ENCODE measurements at places on chromosomes 11 and 22. TPM values are rescaled to one million over a fixed set of nuclear protein-coding genes. Genes with fewer than 3 reads are reported as not detected.

DNA sequence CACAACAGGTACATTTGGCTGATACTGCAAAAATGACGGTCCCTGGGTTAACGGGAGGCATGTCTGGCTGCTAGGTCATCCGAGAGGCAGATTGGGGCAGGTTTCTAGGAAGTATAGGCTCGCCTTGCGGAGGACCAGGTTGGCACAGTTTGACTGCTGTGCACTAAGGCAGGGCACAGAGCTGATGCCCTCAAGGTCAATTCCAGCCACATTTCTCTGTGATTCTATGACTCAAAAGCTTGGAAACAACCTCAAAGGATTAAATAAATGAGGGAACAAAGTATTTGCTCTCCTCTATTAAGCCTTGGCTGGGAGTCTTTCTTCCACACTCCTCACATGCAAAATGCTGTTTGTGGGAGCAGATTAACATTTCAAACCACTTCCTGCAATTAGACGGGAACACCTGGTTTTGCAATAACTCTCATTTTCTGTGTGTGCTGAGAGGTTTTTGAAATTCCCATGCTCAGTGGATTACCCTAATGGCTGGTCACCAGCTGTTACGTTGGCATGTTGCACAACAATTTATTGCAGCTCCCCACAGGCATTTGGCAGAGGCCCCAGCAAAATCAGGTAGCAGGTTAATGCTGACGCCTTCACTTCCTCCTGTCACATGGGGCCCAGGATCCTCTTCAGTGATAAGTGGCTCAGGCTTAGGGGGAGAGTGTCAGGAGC is 61.0 kb upstream of the PLET1 start:
- peak overlapping the region; percentile 56 for H3K27ac ChIP-seq
- peaks cover 26% of the 10 kb centered on the region for H3K4me1 ChIP-seq
- peak; percentile 85 for DNase-seq

Gene APOL5
- not detected for total RNA-seq

DNA sequence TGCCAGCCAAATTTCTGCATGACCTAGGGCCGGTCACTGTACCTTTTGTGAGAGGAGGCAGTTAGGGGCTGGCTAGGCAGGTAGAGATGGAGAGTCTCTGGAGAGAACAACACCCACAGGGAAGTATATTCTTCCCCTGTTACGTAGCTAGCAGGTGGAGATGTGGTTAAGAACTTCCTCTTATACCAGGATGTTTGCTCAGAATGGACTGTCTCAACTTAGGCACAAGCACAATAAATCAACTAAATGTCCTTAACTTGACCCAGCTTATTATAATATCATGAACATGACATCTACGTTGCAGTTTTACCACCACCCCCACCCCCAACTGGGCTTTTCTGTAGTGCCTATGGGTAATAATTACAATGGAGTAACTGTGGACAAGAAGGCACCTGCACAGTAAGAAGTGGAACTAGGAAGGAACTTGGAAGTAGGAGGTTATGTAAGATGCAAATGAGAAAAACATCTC is 60.7 kb upstream of the MPEG1 start:
- peaks cover 5% of the 10 kb centered on the region for H3K4me1 ChIP-seq
- no peak for DNase-seq
- no peak overlapping the region for H3K4me3 ChIP-seq
- H3K27ac ChIP-seq, result no peak overlapping the region
- H3K36me3 ChIP-seq, result no peaks in the 10 kb centered on the region
- no peaks in the 10 kb centered on the region for H3K27me3 ChIP-seq

Gene SEPTIN5
- total RNA-seq, result 9.3 TPM

DNA sequence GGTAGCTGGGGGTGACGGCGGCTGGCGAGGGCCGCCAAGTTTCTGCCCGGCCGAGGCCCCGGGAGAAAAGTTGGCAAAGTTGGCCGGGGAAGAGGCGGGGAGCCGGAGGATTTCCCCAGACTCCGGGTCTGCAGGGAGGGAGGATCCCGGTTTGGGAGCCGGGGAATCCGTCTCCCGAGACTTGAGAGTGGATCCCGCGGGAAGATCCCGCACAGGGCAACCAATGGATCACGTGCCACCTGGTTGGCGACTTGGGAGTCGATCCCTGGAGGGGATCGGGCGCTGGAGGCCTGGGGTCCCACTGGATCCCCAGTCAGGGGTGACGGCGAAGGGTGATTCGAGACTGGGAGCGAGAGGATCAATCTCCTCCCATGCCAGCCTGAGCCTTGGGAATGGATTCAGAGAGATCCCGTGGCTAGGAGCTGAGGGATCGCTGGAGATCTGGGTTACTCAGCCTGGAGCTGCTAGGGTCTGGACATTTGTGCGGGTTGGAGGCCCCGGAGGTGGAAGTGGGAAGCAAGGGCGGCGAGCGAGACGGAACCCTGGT is 394 bp downstream of the KIAA1671 start:
- no peaks in the 10 kb centered on the region for H3K36me3 ChIP-seq
- DNase-seq, result peak; percentile 76

Gene IGLL5
- total RNA-seq, result 11.1 TPM

Gene LARGE1
- 27.4 TPM for total RNA-seq

GRCh38 chr11:127804747-127805400 is 782.5 kb downstream of the ETS1 start:
- no peaks in the 10 kb centered on the region for H3K4me1 ChIP-seq
- no peaks in the 10 kb centered on the region for H3K36me3 ChIP-seq
- H3K27ac ChIP-seq, result no peak overlapping the region

GRCh38 chr11:114982141-114982540 is 303.8 kb downstream of the NXPE2 start:
- H3K27me3 ChIP-seq, result no peaks in the 10 kb centered on the region
- H3K4me3 ChIP-seq, result no peak overlapping the region
- H3K36me3 ChIP-seq, result no peaks in the 10 kb centered on the region
- DNase-seq, result no peak

DNA sequence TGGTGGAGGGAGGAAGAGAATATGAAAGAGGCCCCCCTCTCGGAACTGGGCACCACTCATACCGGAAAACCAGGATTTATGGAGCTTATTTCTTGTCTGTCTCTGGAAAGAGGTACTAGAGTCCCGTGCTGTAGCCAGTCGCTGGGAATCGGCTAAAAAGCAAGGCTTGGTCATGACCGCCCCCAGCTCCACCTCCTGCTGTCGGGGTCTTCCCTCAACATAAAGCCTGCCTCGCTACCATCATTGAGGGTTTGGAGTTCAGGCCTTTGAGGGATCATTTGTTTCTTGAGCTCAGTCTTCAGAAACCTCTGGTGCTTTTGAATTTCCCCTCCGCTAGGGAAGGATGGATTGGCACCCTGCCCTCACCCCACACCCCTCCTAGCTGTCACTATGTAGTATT is 97.1 kb downstream of the TSPAN18 start:
- no peak overlapping the region for H3K27ac ChIP-seq
- no peak overlapping the region for H3K4me3 ChIP-seq
- no peaks in the 10 kb centered on the region for H3K27me3 ChIP-seq

Gene C2CD2L
- 16.5 TPM for total RNA-seq

Gene NCAM1
- 3.5 TPM for total RNA-seq

DNA sequence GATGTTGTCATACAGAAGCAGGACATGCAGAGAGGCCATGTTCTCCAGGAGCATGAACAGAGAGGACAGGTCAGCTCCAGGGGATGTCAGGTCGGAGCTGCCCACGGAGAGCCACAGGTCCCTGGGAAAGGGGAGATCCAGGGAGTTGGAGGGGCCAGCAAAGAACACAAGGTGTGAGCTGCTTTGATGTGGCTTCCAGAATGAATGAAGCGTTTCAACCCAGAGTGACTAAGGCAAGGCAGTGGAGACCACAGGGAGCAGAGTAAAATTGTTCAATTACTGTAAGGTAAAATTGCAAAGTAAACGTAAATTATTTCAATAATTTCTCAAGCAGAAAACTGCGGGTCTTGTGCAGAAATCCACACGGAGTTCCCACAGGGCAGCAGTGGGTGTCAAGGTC is 5.6 kb upstream of the SCGB2A1 start:
- DNase-seq, result no peak
- no peak overlapping the region for H3K27ac ChIP-seq
- H3K36me3 ChIP-seq, result no peaks in the 10 kb centered on the region
- no peaks in the 10 kb centered on the region for H3K4me1 ChIP-seq
- H3K4me3 ChIP-seq, result no peak overlapping the region

DNA sequence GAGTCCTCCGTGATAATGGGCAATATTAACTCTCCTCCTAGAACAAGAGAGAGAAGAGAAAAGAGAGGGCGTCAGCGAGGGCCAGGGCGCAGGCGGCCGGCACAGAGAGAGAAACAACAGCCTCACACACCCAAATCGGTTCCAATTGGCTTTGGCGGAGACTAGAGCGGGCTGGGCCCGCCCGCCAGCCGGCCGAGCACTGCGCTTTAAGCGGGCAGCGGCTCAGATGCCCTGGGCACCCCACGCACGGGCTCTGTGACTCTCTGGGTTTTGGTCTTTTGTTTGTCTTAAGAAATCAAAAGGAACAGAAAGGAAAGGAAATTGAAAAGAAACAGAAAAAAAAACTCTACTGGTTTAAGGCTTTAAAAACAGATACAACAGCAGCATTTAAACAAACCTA is 17.0 kb downstream of the SLC22A12 start:
- H3K4me3 ChIP-seq, result peak overlapping the region; percentile 19
- H3K27me3 ChIP-seq, result peaks cover 15% of the 10 kb centered on the region
- H3K27ac ChIP-seq, result no peak overlapping the region
- DNase-seq, result no peak
- no peaks in the 10 kb centered on the region for H3K4me1 ChIP-seq

GRCh38 chr22:42717197-42717928 is 3.3 kb downstream of the A4GALT start:
- no peaks in the 10 kb centered on the region for H3K36me3 ChIP-seq
- no peak for DNase-seq
- peaks cover 32% of the 10 kb centered on the region for H3K4me1 ChIP-seq
- H3K4me3 ChIP-seq, result no peak overlapping the region
- no peak overlapping the region for H3K27ac ChIP-seq

Gene OR5B21
- total RNA-seq, result not detected

Gene DRD2
- total RNA-seq, result not detected

Gene UCP2
- total RNA-seq, result 83.5 TPM

Gene IGF2
- total RNA-seq, result 33.9 TPM

DNA sequence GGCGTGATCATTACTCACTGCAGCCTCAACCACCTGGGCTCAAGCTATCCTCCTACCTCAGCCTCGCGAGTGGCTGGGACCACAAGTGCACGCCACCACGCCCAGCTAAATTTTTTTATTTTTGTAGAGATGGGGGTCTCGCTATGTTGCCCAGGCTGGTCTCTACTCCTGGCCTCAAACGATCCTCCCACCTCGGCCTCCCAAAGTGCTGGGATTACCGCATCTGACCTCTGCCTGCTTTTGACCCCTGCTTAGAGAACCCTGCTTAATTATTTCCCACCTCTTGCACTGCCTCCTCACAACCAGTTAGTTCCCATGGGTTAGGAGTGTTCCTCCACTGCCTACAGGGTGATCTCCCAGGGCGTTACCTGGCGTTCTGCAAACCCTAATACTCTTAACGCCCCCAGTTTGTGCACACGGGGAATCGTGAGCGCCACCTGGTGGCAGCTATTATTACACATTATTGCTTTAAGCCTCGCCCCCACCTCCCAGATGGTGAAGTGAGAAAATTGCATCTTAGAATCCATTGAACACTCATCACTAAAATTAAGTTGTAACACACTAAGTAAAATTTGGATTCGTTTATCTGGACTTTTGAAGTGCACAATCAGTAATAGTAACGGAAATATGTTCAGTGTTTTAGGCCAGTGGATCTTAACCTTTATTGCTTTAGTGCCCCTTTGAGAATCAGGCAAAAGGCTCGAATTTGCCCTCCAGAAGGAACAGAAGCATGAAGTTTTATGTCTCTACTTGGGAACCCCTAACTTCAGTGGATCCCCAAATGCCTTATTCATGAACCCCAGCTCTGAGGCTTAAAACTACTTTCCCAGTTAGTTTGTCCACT is 61.4 kb upstream of the ASPHD2 start:
- no peaks in the 10 kb centered on the region for H3K36me3 ChIP-seq
- no peak overlapping the region for H3K27ac ChIP-seq
- H3K4me1 ChIP-seq, result no peaks in the 10 kb centered on the region
- H3K27me3 ChIP-seq, result peaks cover 15% of the 10 kb centered on the region
- no peak overlapping the region for H3K4me3 ChIP-seq
- DNase-seq, result no peak

GRCh38 chr22:25627271-25627852 is 62.9 kb downstream of the GRK3 start:
- H3K36me3 ChIP-seq, result no peaks in the 10 kb centered on the region
- H3K4me1 ChIP-seq, result peaks cover 19% of the 10 kb centered on the region
- H3K4me3 ChIP-seq, result no peak overlapping the region

Gene NAALADL1
- total RNA-seq, result 12.2 TPM

DNA sequence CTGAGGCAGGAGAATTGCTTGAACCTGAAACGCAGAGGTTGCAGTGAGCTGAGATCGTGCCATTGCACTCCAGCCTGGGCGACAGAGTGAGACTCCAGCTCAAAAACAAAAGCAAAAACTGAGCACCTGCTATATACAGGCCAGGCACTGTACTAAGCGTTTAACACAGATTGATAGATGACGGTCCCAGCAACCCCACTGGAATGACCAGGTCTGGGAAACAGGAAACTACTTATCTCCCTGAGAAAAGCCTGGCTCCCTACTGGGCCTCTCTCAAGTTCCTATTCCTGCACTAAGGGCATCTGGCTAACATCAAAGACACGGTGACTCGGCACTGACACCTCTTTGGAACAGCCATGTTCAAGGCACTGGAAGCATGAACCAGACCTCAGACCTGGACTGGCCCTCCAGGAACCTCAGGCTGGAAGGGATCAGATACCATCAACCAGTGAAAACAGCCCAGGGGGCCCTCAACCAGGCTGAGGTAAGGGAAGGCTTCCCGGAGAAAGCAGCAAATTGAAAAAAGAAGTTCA is 16.6 kb downstream of the ARAP1 start:
- no peak for DNase-seq
- H3K4me1 ChIP-seq, result peaks cover 82% of the 10 kb centered on the region
- no peaks in the 10 kb centered on the region for H3K27me3 ChIP-seq

GRCh38 chr11:92828556-92828955 is 140.9 kb upstream of the MTNR1B start:
- DNase-seq, result no peak
- peaks cover 9% of the 10 kb centered on the region for H3K4me1 ChIP-seq
- H3K27me3 ChIP-seq, result no peaks in the 10 kb centered on the region
- no peak overlapping the region for H3K4me3 ChIP-seq
- no peak overlapping the region for H3K27ac ChIP-seq

Gene KCNK7
- 1.7 TPM for total RNA-seq

DNA sequence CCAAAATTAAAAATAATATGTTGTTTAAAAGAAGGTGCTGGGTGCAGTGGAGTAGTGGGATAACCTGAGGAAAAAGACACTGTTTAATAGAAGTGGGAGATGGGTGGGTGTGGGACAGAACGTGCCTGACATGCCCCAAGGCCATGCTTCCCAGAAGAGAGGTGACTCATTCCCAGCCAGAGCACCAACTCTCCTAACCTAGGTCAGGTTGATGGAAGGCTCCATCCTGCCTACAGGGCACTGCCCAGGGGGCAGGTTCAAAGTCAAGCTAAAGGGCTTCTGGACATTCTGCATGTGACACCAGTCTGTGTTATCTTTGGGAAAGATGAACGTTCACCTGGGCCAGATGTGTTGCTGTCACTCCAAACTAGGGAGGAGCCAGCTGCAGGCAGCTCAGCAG is 453.1 kb downstream of the SOX6 start:
- no peak overlapping the region for H3K27ac ChIP-seq
- no peak overlapping the region for H3K4me3 ChIP-seq
- H3K27me3 ChIP-seq, result no peaks in the 10 kb centered on the region
- peaks cover 8% of the 10 kb centered on the region for H3K4me1 ChIP-seq
- DNase-seq, result no peak

All from lower lobe of right lung (tissue), 2 donors.